ENCODE measurements at places on chromosomes 11 and 22.

DNA sequence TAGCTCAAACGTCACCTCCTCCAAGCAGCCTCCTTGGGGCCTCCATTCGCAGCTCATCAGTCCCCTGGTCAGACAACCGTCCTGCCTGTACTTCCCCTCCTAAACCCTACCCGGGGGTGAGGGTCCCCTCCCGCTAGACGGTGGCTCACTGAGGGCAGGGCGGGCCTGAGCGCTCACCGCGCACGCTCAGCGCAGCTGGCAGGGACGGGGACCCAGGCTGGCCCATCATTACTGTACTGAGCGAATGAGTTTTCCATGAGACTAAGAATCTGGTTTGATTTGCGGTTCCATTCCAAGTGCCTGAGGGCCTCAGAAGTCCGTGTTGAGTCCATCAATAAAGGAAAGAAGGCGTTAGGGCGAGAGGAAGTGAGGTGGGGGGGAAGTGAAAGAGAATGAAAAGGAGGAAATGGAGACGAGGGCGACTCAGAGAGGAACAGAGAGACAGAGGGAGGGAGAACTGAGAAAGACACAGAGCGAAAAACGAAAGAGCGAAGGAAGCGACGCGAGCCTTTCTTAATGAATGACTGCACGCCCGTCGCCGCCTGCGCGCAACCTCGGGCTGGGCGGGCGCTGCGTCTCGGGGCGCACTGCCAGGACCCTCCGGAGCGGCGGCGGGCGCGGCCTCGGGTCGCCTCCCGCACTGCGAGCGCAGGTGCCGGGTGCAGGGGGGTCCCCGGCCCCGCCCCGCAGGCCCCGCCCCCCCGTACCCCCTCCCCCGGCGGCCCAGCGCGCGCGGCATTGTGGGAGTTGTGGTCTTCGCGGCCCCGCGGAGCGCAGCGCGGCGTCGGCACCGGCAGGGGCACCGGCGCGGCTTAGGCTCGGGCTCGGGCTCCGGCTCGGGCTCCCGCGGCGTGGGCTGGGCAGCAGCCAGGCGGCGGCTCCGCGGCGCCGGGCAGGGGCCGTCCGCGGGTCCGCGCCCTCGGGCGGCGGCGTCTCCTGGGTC is at the start of gene ASPHD2:
TSS of gene ASPHD2 (plus strand) at position 746 of the 943 bp plus-strand sequence. CDS start 4,356 bp downstream, outside the sequence.
- DNase-seq: peak; percentile 66

DNA sequence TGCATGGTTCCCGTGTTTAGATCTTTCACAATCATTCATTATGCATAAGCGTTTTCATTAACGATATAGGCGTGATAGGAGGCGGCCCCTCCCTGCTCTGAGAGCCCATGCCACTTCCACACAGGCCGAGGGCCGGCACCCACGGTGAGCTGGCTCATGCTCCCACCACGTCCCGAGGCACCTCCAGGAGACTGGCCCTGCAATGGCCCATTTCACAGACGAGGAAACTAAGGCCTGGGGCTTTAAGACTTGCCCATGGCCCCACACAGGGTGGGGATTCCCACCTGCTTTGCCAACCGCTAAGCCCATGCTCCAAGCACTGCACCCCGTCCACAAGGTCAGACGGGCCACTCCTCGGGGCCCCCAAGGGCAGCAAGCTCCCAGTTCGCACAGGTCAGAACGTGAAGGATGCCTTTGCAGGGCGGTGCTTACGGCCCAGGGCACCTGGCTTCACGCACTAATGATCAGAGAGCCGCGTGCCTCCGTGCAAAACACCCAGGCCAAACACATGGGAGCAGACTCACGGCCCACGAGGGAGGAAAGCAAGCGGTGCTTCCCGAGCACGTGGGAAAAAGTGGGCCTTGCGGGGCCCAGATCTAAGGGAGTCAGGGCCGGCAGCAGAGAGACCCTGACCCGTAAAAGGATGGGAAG is 8.3 kb downstream of the OSBPL5 start:
- no peak for DNase-seq

- DNase-seq: no peak
Observed at GRCh38 chr22:44493206-44493605, 4.8 kb downstream of the RTL6 start.

GRCh38 chr11:57164317-57164716 is 17.4 kb upstream of the LRRC55 start:
- DNase-seq: no peak

DNA sequence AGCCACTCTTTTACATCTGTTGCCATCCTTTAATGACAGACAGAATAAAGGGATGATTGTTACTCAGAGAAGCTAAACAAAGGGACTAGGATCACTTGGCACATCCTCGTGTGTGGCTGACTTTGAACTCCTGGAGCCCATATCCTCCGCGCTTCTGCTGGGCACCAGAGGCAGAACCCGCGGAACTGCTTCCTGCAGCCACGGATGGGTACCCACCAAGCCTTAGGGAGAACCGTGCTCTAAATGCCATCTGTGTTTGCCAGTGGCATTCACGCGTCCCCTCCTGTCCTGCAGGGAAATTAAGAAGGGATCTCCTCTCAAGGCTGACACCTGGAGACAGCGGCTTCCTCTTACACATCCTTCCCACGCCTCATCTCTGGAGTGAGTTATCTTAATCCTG is 294.4 kb downstream of the NTM start:
- no peak for DNase-seq

DNA sequence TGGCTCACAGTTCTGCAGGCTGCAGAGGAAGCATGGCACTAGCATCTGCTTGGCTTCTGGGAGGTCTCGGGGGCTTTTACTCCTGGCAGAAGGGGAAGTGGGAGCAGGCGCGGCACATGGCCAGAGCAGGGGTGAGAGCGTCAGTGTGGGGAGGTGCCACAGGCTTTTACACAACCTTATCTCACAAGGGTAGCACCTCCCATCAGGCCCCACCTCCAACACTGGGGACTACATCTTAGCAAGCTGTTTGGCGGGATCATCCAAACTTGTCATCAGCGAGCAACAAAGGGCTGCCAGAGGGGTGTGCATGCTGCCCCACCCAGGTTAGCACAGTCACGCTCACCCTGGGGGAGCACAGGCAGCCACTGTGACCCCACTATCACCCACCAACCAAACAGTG is 18.9 kb upstream of the YPEL1 start:
- DNase-seq: peak; percentile 59

DNA sequence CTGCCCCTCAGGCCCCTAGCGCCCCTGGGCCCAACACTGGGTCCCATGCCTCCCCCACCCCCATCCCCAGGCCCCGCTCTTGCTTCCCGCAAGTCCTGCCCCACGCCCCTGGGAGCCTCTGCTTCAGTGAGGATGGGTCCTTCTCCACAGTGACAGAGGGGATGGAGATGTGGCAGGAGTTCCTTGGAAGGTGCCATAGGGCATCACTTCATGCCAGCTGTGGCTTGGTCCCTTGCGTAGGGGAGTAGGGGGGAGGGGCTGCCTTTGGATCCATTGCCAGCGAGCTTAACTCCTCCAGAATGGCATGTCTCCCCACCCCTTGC is 9.5 kb upstream of the TBC1D22A start:
- DNase-seq: no peak

- no peak for DNase-seq
Observed at GRCh38 chr11:44316659-44317240, 6.8 kb upstream of the ALX4 start.

- DNase-seq: no peak
Observed at GRCh38 chr11:129967996-129968395, 34.6 kb downstream of the PRDM10 start.

GRCh38 chr11:132904607-132905006 is 627.7 kb downstream of the OPCML start:
- DNase-seq: no peak

- DNase-seq: no peak
Observed at GRCh38 chr22:20089226-20089976, 9.4 kb downstream of the DGCR8 start.

DNA sequence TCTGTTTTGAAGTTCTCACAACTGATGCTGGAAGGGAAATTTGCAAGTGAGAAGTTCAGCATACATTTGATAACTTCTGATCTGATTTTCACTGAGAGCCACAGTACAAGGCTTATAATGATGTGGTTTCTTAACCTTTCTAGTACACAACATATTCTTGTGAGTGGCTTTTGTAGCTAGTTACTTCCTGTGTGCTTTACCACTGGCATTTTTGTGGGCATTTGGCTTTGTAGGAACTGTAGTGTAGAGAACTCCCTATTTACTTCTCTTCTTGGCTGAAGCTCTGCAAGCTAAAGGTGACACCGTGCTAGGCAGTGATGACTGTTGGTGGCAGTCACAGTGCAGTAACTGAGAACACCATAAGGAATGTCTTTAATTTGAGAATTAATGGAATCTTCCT is 14.9 kb downstream of the USP47 start:
- peak; percentile 51 for DNase-seq

DNA sequence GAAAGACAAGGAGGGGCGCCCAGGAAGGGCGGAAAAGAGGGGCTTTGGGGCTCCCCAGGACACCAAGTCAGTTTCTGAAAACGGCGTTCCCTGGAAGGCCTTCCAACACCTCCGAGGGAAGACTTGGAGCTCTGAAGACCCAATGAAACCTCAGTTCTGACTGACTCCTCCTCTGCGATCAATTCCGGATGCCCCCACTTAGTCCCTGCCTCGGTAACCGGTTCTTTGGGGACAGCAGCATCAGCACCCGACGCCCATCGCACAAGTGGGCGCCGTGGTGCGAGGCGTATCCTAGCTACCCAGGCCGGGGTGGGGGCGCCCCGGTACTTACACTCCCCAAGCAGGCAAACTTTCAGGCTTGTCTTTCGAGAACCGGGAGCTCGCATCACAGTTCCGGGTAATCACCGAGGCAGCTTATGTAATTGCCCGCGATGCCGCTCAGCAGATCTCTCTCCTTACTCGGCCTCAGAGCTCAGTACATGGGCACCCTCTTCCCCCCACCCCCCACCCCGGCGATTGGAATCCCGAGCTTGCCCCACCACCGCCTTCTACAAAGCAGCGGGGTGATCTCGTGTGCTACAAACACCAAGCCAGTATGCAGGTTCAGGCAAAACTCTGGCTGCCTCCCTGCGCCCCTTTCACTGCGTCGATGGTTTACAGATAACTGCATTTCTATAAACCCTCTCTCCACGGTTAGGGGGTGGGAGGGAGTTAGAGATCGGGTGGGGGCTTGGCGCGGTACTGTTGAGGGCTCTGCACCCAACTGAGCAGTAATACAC is 2.0 kb downstream of the TENM4 start:
- no peak for DNase-seq

DNA sequence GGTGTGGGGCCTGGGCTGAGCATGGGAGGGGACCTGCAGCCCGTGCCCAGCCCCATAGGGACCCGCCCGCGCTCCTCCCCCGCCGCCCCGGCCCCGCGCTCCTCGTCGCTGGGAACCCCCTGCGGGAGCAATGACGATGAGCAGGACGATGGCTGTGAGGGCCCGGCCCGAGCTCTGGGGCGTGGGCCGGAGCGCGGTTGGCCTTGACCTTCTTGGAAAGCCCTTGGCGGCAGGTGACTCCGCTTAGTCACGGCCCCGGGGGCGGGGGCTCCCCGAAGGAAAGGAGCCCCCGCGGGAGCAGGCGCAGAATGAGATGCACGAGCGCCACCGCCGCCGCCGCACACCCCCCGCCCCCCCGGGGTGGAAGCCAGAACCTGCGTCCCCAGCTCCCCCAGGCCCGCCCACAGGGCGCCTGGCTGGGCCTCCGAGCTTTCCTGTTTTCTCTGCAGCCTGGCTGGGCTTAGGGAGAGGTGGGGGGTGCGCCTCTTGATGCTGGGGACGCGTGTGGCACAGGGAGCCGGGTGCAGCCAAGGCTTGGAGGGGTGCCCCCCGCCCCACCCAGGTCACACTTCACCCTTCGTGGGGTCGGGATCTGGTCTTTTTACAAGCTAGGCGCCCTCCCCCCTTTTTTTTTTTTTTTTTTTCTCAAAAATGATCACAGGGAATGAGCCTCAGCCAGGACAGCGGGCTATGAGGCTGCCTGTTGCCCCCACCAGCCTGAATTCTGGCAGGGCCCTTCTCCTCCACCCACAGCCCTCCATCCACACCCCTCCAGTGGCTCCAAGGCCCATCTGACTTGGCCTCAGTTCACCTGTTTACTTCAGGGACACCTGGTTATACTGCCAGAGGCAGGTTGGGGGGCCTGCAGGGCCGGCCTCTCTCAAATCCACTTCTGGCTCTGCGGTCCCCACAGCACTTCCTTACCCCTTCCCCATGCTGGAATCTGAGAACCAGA is 17.9 kb downstream of the CRELD2 start:
- DNase-seq: peak; percentile 83

DNA sequence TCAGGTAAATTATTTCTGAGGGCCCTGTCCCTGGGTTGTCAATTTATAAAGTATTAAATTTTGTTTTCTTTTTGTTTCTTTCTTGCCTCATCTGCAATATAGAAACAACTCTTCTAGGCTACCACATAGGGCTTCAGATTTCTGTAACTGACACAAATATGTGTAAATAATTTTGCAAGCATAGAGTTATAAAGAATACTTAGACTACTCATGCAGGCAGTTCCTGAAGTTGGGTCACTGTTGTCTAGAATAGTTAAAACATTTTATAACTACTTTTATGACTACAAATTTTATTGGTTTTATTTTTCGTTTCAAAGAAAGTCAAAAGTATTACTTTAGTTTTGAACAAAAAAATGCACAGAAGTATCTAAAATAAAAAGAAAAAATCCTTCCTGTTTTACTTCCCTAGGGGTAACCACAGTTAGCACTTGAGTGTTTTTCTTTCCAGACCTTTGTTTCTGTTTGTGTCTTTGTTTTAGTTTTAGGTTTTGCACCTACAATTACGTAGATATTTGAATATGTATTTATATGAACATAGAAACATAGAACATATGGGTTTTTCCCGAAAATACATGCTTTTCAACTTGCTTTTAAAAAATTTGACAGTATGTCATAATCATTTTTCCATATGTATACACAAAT is 12.4 kb upstream of the TMEM123 start:
- DNase-seq: peak; percentile 31

DNA sequence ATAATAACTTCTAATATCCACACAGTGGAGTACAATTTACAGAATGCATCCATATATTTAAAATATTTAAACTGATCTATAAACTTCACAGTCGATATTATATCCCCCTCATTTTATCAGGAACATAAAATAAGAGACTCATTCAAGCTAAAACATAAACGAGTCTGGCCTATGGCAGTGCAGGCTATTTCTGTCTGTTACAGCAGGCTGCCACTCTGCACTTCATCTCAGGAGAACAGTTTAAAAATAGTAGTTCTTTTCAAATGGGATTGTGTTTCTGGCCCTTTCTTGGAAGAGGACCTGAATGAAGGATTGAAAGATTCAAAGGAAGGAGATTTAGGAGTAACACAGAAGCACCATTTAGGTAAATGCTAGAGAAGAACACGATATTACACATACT is 915.7 kb downstream of the NTM start:
- no peak for DNase-seq

Data from Kasumi-1 (cell line).